ENCODE measurements at places on chromosomes 6 and 20.

- no peak for DNase-seq
Observed at GRCh38 chr6:157996918-157997702, 15.4 kb downstream of the SYNJ2 start.

GRCh38 chr6:118930680-118931079 lies 4.3 kb downstream of the MCM9 start:
- DNase-seq = no peak

DNA sequence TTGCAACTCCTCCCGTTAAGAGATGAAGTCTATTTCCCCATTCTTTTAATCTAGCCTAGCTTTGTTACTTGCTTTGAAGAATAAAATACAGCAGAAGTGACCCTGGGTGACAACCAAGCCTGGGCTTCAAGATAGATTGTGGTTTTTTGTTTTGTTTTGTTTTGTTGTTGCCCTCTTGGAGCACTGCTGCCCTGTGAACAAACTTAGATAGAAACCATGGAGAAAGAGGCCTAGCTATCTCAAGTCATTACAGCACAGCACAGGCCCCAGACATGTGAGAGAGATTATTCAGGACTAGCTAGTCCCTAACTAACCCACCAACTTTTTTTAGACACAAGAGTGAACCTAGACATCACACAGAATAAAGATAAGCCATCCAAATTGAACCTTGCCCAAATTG lies 475.2 kb downstream of the EPHA7 start:
- no peak for DNase-seq

- no peak for DNase-seq
Observed at GRCh38 chr6:74409447-74409846, 713.4 kb downstream of the CD109 start.

DNA sequence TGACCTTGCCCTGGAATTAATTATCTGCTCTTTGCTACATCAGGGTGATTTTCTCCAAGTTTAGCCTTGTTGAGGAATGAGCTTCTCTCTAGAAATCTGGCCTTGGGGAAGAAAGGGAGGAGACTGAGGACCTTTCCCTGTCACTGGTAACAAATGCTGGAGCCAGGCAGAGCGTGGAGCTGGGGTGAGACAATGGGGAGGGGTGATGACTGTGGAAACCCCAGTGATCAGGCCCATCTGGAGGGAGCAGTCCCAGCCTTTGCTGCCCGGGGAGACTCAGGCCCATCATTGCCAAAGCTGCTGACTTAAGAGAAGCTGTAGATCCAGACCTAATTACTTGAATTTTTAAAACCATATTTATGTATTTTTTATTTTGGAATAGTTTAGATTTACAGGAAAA lies 31.3 kb downstream of the BCAS4 start:
- DNase-seq = no peak

- DNase-seq = no peak
Observed at GRCh38 chr6:13573669-13574110, 711 bp upstream of the SIRT5 start.

- no peak for DNase-seq
Observed at GRCh38 chr6:115677198-115677597, 383.5 kb downstream of the FRK start.

DNA sequence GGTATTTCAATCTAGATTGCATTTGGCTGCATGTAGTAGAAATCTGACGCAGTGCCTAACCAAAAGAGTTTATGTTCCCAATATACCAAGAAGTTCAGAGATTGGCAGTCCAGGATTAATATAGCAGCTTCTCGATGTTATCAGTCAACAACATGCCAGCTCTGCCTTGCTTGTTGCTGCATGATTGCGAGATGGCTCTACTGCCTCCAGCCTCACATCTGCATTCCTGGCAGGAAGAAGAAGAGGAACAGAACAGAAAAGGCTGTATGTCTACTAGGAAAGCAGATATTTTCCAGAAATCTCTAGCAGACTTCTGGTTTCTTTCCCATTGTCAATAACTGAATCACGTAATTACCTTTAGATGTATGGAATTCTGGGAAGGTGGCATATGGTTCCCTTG lies 60.8 kb downstream of the SLC35D3 start:
- DNase-seq = no peak

GRCh38 chr6:131635384-131636340 lies 1.4 kb upstream of the ENPP3 start:
- no peak for DNase-seq

GRCh38 chr6:131061041-131061750 lies 1.8 kb downstream of the EPB41L2 start:
- no peak for DNase-seq

DNA sequence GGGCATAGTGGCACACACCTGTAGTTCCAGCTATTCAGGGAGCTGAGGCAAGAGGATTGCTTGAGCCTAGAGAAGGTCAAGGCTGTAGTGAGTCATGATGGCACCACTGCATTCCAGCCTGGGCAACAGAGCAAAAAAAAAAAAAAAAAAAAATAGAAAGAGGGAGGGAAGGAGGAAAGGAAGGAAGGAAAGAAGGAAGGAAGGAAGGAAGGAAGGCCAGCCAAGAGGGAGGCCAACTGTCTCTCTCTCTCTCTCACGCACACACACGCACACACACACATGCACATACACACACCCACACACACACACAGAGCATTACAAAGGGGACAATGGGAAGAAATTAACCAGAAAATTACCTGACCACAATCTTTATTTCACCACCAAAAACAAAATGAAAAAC lies 50.6 kb upstream of the COL9A1 start:
- no peak for DNase-seq

DNA sequence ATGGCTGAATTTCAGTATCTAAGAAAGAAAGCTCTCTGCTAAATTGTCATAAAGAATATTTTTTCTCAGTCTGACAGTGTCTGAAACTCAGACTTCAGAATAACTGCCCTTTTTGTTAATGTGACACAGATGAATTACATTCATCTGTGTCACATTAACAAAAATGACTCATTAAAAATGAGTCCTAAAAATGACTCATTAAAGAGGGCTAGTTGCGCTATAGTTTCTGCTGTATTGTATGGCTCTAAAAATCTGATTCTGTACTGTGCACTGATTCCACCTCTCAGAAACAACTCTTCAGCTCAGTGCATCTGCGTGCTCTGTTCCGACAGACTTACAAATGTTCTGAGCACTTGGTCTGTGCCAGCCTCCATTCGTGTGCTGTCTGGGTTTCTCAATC lies 15.0 kb downstream of the RNF114 start:
- DNase-seq = no peak

GRCh38 chr20:58512808-58513552 lies 2.2 kb downstream of the APCDD1L start:
- DNase-seq = no peak

GRCh38 chr6:125546841-125547251 lies 202.6 kb upstream of the HEY2 start:
- DNase-seq = no peak

- DNase-seq = no peak
Observed at GRCh38 chr6:37371154-37372083, 17.6 kb downstream of the RNF8 start.

GRCh38 chr6:157271911-157272310 lies 51.4 kb downstream of the TMEM242 start:
- no peak for DNase-seq

DNA sequence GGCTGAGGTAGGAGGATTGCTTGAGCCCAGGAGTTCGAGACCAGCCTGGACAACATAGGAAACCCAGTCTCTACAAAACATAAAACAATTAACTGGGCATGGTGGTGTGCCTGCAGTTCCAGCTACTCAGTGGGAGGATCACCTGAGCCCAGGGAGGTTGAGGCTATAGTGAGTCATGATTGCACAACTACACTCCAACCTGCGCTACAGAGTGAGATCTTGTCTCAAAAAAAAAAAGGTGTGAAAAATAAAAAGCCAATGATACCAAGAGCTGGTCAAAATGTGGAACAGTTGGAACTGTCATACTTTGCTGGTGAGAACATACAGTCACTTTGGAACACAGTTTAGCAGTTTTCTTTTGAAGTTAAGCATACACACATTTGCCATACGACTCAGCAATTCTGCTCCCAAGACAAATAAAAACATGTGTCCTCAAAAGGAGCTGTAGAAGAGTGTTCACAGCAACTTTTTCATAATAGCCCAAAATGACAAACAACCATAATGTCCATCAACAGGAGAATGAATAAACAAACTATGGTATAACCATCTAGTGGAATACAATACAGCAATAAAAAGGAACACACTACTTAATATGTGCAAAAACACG lies 21.6 kb upstream of the FKBP5 start:
- DNase-seq = no peak

DNA sequence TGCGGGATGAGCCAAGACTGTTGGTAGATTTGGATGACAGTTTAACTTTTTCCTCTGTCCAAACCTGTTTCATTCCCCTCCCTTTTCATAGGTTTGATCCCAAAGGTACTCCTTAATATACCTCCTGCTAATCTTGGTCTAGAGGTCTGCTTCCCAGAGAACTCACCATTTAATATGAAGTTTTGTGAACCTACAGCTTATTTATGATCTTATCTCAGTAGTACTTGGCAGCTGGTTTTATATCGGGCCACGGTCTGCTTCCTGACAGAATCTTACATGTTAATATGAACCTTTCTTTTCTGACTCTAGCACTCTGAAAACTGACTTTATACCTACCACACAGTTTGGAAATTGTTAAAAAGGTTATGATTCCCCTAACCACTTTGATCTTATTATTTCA lies 138.7 kb downstream of the MACROD2 start:
- no peak for DNase-seq

DNA sequence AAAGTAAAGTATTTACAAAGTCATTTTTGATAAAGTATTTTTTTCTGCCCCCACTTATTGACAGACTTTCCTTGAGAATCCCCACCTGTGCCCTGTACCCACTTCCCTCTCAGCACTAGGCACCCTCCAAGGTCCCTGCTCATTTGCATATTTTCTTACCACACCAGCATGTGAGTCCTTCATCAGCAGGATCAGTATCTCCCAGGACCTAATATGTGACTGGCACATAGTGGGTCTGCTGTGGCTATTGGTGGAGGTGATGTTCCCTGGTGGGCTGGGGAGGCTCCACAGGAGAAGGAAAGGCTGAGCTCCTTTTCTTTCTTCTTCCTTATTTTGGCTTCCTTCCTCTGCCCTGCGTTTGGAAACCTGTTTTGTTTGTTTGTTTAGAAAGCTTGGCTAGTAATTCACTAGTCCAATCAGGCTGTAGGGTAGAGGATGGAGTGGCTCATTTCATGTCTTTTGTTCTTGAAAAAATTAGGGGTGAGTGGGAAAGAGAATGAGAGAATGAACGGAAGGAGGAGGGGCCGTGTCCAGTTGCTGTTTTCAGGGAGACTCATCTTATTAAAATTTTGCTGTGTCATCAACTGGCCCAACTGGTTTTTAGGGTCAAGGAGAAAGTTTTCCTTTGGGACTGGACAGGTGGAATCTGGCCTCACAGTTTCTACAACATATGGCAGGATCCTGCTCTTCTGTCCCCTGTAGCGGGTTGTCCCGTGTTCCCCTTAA lies 2.8 kb upstream of the RNF24 start:
- no peak for DNase-seq

GRCh38 chr6:141634269-141634668 lies 498.5 kb upstream of the GJE1 start:
- no peak for DNase-seq

GRCh38 chr6:161544801-161545480 lies 271.1 kb upstream of the AGPAT4 start:
- no peak for DNase-seq

- DNase-seq = no peak
Observed at GRCh38 chr20:45059022-45059728, 41.8 kb downstream of the KCNS1 start.

DNA sequence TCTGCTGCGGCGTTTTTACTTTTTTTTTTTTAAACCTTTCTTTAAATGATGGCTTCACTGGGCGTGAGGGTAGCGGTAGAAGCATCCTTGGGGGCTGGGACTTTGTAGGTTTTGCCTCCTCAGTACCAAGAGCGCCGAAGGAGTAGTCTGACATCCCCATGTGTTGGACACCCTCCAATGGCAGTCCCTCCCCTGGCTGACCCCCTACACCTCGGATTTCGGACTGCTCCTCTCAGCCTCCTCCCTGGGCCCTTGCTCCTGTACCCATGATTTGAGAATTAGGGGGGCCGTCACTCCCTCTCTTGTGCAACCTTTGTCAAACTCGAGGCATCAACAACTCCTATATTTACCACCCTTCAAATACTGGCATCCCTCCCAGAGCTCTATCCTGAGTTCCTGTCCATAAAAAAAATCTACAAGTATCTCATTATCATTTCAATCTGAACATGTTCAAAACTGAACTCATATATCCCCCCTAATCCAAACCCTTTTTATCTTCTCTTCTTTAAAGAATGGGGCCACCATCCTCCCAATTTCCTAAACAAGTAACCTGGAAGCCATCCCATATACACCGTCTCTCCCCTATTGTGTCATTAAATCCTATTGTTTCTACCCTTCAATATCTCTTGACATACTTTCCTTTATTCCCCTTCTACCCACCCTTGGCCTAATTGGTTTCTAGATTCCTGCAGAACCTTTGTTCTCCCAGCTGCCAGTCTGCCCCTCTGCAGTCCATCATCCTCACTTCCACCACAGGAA lies 1.2 kb upstream of the ARFGEF3 start:
- DNase-seq = no peak

DNA sequence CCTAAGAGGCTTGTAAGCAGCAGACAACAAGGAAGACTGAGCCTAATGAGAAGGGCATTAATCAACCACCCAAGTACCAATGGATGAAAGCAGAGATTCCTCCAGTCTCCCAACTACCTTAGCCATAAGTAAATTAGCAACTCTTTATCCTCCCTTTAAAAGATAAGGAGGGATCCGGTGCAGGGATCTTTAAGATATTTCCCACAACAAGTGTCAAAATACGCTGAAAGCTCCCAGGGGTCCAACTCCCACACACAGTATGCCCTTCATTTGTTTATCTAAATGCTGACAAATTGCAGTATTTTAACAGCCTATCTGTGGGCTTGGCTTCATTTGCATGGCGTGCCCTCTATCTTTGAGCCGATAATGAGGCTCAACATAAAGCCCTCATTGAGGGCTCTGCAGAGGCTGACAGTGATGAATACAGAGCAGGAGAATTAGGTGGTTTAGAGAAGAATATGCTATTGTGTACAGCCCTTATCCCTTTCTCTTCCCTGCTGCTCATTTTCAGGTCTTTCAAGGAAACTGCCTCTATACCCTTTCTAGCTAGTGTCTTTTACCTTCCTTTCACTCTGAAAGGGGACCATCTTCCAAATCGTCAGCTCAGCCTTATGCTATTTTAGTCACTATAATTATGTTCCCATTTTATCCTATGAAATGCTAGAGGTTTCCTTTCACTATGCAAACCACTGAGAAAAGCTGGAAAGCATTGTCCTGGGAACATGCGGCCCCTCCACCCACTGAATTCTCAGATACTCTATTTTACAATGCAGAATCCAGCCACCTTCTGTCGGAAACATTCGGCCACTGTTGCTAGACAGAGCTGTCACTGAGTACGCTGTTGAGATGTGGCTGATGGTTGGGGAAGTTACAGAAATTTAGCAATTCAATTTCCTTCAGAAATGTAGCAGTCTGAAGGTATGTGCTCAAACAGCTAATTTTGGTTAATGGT lies 575.2 kb upstream of the JAG1 start:
- DNase-seq = no peak

DNA sequence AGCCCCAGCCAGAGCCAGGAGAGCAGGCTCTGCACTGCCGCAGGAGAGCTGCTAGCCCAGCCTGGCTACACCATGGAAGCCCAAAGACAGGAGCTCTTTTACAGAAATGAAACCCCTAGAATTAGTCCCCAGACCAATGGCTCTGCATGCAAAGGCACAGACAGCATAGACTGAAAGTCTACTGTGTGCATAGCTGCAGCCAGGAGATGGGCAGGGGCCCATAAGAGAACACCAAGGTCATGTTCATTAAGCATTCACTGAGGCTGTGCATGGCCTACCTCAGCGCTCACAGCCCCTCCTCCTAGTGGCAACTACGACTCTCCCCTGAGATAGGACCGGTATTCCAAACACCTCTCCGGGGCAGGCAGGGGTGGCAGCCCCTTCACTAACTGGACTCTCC lies 34.9 kb downstream of the SNX5 start:
- DNase-seq = no peak
